ENCODE measurements at places on chromosomes 5 and 9.
A peak's percentile ranks its signal among the peaks of the same experiment; 100 is the strongest.

DNA sequence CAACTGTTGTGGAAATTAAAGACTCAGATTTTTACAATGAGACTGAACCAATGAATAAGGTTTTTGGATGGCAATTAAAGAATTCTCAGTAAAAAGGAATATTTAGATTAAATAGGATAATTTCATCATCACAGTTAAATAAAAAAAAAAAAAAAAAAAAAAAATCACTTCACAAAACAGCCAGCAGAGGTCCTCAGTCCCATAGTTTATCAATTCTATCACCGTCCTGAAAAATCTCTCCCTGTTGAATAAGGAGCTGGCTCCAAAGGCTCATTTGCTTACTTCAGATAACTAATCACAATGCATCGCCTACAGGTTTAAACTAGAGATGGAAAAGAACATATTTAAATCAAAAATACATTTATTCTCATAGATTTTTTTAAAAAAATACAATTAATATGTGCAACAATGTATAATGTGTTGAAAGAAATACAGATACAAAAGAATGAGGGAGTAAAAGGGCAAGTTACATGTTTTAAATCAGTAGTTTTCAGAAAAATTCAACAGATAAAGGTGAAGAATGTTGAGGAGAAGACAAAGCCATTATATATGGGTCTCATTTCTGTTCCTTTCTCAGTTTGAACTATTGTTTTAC lies 175.8 kb upstream of the CHD1 start:
- no peak for DNase-seq

DNA sequence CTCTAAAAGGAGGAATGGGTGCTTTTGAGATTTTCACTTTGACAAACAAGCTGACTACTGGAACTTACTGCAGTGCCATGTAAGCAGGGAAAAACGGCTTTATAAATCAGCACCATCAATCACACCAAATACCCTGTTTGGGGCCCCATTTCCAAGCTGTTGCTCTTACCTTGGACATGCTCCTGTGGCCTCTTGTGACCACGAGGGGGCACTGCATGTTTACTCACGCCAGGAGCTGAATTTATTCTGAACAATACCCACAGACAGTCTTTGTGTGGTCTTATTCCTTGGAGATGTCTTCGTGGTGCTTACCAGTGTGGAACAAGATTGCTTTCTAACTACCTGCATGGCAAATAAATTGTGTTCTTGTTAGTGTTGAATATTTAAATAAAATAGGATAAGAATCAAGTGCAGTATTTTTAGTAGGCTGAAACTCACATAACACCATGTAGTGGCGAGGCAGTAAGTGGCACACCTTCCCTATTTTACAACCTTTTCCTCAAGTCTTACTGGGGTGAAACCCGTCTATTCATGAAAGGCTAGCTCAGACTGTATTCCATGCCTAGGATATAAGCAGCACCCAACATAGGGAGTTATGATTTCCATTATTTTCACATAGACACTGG lies 155.5 kb upstream of the NMUR2 start:
- DNase-seq: no peak

DNA sequence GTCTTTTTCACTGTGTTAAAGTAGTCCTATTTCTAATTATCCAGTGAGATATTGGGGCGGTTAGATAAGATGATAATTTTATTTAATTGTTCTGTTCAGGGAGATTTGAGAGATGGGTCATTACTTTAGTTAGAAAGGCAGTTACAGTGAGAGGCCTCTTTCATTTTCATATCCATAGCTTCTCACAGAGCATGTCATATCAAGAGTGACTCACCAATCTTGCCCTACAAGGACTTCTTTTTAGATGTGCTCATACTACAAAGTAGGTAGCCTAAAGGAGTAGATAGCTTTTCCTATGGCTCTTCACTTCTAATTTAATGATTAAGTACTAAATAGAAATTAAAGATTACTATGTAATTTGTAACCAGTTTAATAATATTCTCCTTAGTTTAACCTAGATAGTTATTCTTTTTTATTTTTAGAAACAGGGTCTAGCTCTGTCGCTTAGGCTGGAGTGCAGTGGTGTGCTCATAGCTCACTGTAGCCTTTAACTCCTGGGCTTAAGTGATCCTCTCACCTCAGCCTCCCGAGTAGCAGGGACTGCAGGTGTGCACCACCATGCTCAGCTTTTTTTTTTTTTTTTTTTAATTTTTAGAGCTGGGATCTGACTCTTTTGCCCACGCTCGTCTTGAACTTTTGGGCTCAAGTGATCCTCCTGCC lies 71.0 kb downstream of the FER start:
- DNase-seq: no peak

DNA sequence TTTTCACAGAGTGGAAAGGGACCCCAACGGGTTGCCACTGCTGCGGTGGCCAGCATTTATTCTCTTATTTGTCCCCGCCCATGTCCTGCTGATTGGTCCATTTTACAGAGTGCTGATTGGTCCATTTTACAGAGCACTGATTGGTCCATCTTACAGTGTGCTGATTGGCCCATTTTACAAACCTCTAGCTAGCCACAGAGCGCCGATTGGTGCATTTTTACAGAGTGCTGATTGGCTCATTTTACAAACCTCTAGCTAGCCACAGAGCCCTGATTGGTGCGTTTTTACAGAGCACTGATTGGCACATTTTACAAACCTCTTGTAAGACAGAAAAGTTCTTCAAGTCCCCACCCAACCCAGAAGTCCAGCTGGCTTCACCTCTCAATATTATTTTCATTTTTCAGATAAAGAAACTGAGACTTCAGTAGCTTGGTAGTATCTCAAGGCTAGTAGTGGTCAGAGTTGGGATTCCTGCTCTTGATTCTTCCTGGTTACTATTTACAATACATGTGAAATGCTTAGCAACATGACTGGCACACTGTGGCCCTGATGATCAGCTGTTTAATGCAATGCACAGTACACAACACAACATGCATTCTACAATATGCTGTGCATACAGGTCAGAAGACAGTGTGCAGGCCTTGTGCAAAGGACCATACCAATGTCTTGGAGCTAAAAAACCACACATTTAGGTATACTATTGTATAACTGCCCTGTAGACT lies 63.6 kb upstream of the BOD1 start:
- no peak for DNase-seq

- no peak for DNase-seq
Observed at GRCh38 chr5:165996201-165996875, 2295.1 kb upstream of the WWC1 start.

DNA sequence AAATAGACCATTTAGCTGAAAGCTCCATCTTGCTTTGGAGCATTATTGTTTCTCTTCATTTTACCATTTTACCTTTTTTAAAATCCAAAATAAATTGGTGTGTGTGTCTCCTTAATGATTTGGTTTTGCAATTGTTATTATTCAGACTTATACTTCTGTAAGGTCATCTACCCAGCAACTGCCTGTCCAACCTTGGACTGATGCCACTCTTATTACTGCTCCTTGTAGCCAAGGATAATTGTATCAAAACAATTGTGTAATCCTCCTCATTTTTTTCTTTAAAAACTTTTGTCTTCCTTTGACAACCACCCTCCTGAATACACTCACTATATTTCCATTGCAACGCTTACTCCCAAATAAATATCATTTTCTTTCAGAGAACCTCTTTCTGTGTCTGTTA lies 30.3 kb upstream of the HMGCR start:
- DNase-seq: no peak

DNA sequence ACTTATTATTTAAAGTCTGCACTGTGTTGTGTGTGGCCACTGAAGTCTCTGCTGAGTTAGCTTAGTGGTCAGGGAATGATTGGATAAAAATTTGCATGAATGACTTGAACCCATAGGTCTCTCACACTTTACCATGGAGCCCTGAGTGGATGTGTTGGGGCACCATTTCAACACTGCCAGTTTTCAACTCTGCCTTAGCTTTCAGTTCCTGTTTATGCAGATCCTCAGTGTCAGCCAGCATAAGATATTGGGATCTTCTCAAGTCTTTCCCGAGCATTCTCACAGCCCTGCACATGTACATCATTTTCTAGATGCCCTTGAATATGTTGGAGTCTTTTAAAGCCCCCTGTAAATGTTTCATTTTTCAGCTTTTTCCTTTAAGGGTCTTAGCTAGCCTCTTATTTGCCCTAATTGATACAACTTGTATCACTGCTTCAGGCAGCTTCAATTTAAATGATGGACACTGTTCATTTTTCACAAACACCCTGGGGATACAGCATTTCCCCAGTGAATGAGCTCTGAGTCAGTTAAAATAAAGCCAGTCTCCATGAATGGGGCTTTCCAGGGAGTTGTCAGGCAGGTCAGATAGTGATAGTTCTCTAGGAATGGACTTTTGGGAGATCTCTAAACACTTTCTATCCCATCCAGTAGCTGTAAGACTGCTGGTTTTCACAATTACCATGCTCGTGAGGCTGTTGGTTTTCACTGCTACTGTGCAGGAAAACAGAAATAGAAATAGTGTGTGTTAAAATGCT lies 211.9 kb upstream of the PAPPA start:
- no peak for DNase-seq

DNA sequence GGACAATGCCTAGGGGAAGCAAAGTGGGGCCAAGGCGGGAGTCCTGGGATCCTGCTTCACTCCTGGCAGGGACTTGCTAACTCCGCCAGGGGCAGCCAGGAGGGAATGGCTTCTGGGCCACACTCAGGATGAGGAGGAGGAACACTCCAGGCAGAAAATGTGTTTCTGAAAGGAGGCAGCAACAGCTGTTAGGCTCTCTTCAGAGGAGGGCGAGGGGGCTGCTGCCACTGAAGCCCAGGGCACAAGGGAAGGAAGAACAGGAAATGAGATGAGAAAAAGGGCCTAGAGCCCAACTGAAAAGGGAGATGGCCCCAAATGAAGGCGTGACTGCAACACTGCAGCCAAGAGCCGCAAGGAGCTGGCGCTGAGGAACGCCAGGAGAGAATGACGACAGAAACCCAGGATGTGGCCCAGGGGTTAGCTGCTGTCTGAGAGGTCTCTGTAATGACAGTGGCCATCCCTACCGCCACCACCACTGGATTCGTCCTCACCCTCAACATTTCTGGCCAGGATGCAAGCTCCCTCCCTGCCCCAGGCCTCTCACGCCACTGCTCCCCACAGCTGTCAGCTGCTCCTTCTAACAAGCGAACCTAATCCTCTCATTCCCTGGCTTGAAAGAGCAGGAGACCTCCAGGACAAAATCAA lies 15.8 kb downstream of the PSMB7 start:
- DNase-seq: no peak

DNA sequence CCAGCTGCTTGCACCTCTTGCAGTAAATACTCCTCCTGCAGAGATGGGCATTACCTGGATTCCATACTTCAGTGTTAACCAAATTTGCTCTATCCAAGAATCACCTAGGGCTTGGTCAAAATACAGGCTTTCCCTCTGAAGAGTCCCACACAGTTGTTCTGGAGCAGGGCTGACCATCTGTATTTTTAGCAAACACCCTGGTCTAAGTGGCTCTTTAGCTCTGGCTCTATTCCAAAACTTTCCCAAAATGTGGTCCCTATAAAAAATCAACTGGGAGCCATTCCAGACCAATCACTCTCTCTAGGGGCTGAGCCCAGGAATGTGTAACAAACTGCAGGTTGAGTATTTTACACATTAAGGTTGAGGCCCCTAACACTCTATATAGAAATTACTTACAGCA lies 153.7 kb downstream of the SPOCK1 start:
- no peak for DNase-seq

DNA sequence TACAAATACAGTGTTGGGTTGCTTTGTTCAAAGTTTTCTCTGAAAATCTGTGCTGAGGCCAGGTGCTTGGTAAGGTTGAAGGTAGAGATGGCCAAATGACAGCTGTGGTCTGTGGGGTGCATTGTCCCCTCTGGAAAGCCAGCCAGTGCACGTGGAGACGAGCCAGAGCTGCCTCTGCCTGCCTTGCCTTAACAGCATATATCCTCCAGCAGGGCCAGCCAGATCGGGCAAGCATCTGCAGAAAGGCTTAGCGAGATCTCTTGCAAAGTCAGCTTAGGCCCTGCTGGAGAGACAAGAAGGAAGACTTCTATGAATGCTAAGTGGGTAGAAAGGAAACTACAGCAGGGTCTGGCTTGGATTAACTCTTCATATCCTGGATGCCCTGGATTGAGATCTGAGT lies 49.5 kb downstream of the GRIA1 start:
- no peak for DNase-seq

- DNase-seq: no peak
Observed at GRCh38 chr5:82405161-82405560, 127.0 kb upstream of the RPS23 start.

DNA sequence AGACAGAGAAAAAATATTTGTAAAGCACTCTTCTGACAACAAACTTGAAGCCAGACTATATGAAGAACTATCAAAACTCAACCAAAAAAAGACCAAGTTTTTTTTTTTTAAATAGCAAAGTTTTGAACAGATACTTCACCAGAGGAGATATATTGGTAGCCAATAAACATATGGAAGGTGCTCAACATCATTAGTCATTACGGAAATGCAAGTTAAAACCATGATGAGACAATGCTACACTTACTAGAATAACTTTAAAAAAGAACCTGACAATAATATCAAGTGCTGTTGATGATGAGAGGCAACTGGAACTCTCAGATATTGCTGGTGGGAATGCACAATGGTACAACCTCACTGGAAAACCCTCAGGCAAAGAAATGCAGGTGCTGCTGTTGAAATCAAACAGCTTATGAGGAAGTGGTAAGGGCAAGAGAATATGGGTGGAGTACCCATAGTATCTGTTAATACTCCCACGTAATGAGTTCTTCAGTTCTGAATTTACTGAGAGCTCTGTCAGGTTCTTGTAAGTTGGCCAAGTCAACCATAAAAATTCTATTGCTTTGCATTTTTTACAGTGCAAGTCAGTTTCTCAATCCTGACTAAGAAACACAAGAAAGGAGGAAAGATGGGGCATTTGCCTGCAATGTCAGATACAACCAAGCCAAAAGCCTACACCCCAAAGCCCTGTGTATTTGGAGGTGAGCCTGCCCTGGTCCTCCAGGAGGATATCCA lies 87.3 kb upstream of the GNAQ start:
- DNase-seq: no peak

DNA sequence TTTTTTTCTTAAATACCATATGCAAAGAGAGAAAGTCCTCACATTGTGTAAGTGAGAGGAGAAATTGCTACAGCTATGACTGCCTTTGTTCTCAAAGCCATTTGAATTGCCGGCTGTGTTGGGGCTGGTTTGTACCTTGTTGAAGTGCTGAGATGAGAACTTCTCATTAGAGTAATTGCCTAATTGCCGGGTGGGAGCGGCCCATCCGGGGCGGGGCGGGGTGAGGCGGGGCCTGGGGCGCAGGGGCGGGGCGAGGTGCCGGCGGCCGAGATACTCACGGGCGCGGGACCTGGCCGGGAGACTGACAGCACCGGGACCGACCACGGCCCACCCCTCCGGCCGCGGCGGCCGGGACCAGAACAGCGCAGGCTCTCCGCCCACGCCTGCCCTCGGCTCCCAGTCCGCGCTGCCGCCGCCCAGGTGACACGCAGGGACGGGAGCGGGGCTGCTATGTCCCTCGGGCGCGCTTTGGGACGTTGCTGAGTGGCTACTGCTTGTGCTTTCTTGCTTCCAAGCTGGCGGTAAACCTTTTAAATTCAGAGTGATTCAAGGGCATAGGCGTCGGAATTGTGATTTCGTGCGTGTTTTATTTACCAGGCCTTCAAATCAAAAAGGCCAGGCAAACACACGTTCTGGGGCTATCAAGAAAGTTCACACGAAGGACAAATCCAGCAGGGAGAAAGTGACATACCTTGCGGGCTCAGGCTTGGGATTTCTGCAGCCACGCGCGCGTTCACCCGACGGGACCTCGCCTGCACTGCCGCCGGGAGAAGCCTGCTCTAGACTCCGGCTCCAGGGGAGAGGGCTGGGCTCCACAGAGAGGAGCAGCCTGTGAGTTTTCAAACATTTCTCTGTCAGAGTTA lies 269.1 kb downstream of the FANCC start:
- DNase-seq: peak; percentile 61

GRCh38 chr9:107707915-107708441 lies 218.4 kb upstream of the KLF4 start:
- DNase-seq: no peak

All from D721Med (cell line).